Esophagus (tissue), 2 donors: ENCODE measurements at places on chromosomes 11 and 22. TPM values are rescaled to one million over a fixed set of nuclear protein-coding genes. Genes with fewer than 3 reads are reported as not detected.

Gene VPS51
- polyA plus RNA-seq = 70.4 TPM

Gene ACAD8
- polyA plus RNA-seq = 15.2 TPM

Gene CCDC87
- 0.12 TPM for polyA plus RNA-seq

Gene SYT9
- polyA plus RNA-seq = 0.01 TPM

Gene SCGB2A2
- polyA plus RNA-seq = not detected

Gene POTEH
- not detected for polyA plus RNA-seq
